ENCODE measurements at places on chromosomes 5 and 9.

DNA sequence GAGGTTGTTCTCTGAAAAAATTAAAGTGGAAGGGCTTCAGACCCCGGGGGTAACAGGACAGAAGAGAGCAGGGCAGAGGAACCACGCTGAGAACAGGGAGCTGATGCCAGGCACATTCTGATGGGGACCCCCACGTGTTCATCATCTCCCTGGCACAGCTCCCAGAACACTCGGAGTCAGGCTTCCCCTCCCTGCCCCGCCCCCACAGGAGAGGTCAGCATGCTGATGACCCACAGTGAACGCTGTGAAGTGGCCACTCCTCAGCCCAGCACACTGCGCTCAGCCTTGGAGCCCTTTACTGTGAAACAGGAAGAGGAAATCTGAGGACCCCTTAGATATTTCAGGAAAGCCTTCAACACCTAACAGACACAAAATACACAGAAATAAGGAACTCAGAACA is 16.4 kb downstream of the RETREG1 start:
- DNase-seq = no peak

DNA sequence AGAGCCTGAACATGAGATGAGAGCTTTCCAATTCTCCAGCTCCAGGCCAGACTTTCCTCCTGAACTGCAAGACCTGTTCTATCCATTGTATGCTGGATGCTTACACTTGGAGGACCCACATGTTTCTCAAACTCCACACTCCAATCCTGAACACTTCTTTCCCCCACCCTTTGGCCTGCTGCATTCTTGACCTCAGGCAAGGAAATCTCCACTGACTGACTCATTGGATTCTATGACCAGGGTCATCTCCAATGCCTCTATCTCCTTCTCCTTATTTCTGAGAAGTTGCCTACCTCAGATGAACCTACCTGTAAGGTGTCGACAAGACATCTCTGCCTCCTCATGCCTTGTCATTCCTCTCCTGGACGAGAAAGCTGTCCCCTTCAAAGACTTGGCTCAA is 153.6 kb downstream of the CRB2 start:
- DNase-seq = no peak

GRCh38 chr5:172447646-172448365 is 6.5 kb downstream of the SH3PXD2B start:
- no peak for DNase-seq

DNA sequence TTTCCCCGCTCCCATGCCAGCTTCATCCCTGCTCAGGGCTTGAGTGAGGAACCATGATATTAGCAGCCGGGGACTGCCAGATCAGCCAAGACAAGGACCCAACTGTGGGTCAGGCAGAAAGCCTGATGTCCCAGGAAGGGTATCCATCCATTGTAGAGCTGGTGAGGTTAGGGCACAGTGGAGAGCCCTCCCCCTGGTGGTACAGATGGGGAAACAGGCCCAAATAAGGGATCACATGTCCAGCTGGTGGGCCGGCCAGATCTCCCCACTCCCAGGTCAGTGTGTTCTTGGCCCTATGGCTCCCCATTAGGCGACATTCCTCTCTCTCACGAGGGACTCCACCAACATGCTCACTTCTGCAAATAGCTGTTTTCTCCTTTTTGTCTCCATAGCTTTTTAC is 9.0 kb downstream of the CDX1 start:
- no peak for DNase-seq

DNA sequence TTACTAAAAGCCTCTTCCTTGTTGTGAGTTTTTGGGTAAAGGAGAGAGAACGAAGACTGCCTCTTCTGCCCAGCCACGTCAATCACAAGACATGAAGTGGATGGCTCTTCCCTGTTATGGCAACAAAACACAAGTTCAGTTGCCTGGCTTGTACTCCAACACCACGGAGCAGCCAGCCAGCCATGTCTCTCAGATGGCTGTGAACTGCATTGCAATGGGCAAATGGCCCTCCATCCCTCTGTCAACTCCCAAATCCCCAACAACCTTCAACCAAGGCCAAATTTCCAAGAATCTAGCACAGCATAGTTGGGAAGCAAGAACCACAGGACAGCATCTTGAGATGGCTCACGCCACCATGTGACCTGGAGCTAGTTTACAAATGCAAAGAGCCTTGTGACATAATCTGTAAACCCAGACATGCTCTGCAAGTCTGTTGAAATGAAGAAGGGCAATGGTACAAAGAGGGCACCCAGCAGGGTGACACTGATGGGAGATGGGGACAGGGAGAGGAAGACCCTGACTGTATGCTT is 53.9 kb downstream of the ZNF366 start:
- DNase-seq = no peak

DNA sequence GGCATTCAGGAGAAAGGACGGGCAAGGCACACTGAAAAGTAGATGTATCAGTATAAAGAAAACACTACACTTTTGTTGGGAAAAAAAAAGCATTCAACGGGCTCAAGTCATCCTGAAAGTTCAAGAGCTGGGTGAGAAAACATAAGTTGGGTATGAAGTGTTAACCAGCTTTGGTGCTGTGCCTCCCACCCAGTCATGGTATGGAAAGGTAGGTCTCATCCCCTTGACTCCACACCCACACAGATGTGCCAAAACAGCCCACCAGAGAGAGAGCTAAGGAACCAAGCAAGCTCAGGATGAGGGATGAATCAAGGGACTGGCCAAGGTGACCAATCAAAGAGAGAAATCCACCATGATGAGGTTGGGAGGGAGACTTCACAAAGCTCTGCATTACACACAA is 54.7 kb downstream of the ESM1 start:
- DNase-seq = no peak

DNA sequence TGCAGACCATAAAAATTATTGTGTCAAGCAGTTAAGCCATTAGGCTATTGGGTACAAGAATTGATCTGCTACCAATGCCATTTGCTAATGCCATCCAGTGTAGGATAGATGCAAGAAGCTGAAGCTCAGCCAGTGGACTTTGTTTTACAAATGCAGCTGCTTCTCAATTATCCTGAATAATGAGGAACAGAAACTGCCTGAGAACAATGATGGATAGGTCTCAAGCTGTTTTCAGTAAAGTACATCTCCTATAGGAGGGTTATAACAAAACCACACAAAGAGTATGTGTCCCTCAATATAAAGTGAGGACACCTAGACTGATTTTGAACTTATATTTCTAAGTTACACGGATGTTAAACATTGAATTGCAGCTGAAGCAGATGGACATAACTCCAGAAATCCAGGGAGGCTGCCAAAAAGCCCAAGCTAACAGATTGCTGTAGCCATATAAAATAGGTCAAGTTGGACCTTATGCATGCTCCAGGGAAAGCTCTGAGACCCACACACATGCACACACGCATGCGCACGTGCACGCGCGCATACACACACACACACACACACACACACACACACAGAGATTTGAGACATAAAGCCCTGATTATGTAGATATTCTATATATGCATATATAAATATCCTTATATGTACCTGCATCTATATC is 482.7 kb upstream of the CD180 start:
- DNase-seq = no peak

DNA sequence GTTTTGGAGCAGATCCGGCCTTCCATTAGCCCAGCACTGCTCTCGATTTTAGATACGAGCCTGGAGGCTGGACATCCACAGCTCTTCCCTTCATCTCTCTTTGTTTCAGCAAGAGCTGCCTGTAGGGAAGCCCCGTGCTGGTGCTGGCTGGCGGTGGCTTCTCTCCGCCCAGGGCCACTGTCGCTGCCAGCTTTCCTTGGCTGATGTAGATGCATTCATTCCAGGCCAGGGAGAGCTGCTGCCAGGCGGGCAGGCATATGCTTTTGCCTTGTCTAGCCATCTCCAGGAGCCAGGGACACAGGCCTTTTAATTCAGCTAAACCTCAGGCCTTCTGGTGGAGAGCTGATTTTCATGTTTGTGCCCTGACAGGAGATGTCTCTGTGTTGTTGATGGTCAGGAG is 409.3 kb upstream of the CLINT1 start:
- no peak for DNase-seq

GRCh38 chr5:64654561-64654938 is 35.8 kb upstream of the SHISAL2B start:
- no peak for DNase-seq

DNA sequence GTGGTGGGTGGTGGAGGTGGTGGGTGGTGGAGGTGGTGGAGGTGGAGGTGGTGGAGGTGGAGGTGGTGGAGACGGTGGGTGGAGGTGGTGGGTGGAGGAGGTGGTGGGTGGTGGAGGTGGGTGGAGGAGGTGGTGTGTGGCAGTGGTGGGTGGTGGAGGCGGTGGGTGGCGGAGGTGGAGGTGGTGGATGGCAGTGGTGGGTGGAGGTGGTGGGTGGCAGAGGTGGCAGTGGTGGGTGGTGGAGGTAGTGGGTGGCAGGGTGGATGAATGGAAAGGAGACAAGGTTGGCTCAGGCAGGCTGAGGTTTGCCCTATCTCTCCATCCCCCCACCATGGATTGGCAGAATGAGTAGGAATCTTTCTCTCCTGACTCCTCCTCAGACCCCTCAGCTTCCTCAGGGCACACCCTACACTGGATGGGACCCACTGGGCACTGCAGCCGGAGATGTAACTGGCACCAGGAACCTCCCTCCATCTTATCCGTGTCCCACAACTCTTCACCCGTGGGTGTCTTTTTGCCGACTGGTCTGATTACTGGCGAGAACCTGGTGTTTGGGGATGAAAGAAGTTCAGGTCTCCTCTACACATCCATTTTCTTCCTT is 166.3 kb downstream of the C9orf50 start:
- DNase-seq = no peak

- no peak for DNase-seq
These were observed 2.5 kb upstream of the EDF1 start for GRCh38 chr9:136868644-136869043.

DNA sequence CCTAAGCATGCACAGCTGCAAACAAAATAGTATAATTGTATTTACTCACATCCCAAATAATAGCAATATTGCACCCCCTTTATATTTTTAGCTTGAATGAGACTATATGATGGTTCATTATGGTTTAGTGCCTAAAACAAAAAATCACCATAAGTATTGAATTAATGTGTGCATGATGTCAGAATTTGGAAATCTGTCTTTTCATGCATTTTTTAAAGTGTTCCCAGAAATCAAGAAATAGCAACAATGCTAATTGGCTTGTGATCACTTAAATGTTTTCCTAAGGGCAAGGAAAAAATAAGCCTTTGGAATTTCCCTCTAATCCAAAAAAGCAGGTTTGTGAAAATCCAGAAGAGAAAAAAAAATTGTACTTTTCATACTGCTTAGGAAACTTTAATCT is 50.9 kb upstream of the ITGA2 start:
- no peak for DNase-seq

- DNase-seq = no peak
These were observed 77.0 kb upstream of the ZSWIM6 start for GRCh38 chr5:61254969-61255555.

GRCh38 chr5:114419959-114420358 is 58.1 kb downstream of the KCNN2 start:
- DNase-seq = no peak

- DNase-seq = no peak
These were observed 111.8 kb downstream of the WDR70 start for GRCh38 chr5:37490931-37491330.

GRCh38 chr5:14967166-14967565 is 95.6 kb upstream of the ANKH start:
- DNase-seq = no peak

DNA sequence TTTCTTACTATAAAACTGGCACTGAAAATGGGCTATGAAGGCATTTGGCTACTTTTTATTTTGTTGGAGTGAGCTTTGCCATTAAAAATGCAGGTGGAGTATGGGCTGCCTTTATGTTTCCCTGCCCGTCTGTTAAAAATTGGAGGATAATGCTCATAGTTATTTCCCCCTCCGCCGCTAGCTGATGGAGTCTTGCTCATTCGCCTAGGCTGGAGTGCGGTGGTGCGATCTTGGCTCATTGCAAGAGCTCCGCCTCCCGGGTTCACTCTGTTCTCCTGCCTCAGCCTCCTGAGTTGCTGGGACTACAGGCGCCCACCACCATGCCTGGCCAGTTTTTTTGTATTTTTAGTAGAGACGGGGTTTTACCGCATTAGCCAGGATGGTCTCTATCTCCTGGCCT is 8.6 kb downstream of the G3BP1 start:
- DNase-seq = no peak

GRCh38 chr9:81391457-81391825 is 297.9 kb downstream of the TLE1 start:
- DNase-seq = no peak

DNA sequence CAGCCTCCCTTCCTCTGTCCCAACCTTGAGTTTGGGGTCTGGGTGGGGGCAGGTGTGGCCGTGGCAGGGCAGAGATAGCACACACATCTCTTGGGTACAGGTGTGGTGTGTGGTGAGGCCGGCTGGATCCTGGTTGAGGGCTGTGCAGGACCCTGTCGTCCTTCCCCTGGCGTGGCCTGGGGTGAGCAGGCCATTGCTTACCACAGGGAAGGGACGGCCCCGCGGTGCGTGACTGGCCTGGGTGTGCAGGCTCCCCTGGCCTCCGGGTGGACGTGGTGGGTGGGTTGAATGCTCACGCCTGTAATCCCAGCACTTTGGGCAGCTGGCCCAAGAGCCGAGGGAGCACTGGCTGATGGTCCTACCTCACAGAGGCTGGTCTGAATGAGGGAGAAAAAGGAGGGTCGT is 1.2 kb downstream of the ARRDC1 start:
- no peak for DNase-seq

GRCh38 chr9:121527371-121527770 is 27.7 kb upstream of the GGTA1 start:
- DNase-seq = no peak

DNA sequence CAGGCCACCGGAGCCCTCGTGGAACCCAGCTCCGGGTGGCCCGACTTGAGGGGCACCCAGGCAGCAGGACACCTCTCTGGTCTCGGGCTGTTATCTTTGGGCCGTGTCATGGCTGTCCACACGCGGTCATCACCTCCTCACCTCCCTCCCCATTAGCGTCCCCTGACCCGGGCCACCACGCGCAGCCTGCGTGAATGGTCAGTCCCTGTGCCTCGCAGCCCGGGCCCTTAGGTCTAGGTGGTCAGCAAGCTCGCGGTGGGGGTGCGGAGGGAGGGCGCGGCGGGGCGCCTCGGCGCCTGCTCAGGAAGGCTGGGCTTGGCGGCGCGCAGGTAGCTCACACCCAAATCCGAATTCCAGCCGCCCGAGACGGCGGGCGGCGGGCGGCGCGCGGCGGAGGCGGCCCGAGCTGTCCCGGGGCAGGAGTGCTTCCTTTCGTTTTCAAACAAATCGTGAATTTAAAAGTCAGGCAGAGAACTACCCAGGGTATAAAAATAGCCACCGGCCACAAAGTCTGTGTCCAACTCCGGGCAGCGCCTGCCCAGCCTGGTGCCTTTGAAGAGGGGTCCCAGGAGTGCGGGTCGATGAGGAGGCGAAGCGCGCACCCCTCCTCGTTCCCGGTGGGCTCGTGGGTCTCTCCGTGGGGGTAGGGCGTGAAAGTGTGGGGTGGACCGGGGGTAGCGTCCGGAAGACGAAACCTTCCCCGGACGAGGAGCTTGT is 1.0 kb upstream of the RXRA start:
- no peak for DNase-seq
